ENCODE measurements at places on chromosomes 2 and 18.

- DNase-seq: no peak
Observed at GRCh38 chr2:124514236-124514635, 489.1 kb downstream of the CNTNAP5 start.

GRCh38 chr2:5227062-5227699 lies 465.0 kb upstream of the SOX11 start:
- no peak for DNase-seq

- DNase-seq: no peak
Observed at GRCh38 chr2:234912437-234912836, 39.4 kb upstream of the SH3BP4 start.

DNA sequence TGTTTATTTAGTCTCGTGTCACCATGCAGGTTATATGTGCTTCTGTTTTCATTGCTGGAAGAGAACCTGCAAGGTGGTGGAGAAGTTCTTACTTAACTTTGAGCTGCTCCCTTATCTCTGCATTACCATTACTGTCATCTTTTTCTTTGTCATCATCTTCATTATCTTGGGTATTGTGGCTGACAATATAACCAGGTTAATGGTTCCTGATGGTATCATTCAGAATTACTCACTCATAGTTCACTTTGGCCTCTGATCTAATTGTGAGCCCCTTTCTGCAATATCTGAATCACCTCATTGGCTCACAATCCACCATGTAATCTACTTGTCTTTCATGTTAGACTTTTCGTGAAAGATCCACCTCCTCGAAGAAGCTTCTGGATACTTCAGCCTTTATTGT lies 5.0 kb downstream of the CD28 start:
- no peak for DNase-seq

DNA sequence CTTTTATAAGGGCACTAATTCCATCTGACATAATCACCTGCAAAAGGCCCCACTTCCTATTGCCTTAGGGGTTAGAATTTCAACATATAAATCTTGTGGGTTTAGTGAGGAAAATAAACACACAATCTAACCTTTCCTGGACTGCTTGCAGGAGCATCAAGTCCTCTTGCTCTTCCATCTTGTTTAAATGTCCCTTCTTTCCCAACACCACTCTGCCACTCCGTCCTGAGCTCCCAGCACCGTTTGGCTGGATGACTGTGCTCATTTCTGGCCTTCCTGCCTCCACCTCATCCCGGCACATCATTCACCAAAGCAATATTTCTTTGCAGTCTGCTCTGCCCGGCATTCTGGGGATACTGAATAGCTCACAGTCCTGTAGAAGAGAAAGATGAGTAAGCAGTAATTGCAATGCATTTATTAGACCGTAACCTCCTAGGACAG lies 247.8 kb downstream of the BCL2 start:
- DNase-seq: no peak

- DNase-seq: no peak
Observed at GRCh38 chr2:239152916-239153305, 247.9 kb downstream of the HDAC4 start.

DNA sequence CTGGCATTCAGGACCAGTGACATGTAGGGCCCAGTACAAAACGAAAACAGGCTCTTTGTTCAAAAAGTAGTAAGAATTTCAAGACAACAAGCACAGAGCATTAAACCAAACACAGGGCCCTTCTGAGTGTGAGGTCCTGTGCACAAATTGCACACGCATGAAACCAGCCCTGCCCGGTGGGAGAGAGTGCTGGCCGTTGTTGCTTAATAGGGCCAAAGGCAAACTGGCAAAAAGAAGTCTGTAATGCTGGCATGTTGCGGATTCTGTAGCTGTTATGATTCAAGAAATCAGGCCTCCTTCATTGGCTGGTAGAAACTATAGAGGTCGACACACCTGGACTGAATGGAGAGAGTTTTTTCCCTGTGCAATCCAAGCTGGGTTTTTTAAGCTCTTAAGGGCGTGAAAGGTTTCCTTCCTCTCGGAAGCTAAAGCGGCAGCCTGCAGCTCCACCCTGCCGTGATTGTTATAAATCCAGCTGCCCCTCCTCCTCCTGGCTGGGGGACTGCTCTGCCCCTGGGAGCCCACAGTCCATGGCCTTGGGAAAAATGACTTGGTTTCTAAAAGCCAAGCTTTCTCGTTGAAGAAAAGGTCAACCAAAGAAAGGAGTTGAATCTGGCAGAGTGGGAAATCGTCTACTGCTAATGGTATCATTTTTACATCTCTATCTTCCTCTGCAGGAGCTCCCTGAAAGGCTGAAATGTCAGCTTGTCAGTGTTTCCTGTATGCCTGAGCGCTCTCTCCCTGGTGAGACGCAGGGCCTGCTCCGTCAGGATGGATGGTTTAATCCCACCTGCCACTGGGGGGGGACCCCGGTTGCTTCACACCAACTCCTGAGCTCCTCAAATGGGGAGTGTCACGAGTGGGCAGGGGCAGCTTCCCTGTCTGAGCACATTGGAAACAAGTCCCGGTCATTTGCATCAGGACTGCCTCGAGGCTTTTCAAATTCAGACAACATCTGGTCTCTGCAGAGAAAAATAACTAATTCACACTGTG lies 143.6 kb downstream of the ALPK2 start:
- no peak for DNase-seq

- DNase-seq: no peak
Observed at GRCh38 chr2:219772103-219772635, 144.7 kb downstream of the SLC4A3 start.

DNA sequence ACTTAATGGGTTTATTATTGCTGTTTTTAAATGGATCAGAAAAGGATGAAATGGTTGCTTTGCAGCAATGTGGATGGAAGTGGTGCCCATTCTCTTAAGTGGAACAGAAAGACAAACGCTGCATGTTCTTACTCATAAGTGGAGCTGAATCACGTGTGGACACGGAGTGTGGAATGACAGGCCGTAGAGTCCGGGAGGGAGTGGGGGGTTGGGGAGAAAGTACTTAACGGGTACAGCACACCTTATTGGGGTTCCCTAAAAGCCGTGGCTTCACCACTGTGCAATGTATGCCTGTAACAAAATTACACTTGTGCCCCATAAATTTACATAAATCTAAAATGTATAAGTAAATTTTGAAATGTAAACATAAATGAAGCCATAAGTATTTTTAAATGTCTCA lies 64.0 kb upstream of the CTDP1 start:
- DNase-seq: no peak

- DNase-seq: no peak
Observed at GRCh38 chr2:29047083-29047845, 27.1 kb downstream of the PCARE start.

DNA sequence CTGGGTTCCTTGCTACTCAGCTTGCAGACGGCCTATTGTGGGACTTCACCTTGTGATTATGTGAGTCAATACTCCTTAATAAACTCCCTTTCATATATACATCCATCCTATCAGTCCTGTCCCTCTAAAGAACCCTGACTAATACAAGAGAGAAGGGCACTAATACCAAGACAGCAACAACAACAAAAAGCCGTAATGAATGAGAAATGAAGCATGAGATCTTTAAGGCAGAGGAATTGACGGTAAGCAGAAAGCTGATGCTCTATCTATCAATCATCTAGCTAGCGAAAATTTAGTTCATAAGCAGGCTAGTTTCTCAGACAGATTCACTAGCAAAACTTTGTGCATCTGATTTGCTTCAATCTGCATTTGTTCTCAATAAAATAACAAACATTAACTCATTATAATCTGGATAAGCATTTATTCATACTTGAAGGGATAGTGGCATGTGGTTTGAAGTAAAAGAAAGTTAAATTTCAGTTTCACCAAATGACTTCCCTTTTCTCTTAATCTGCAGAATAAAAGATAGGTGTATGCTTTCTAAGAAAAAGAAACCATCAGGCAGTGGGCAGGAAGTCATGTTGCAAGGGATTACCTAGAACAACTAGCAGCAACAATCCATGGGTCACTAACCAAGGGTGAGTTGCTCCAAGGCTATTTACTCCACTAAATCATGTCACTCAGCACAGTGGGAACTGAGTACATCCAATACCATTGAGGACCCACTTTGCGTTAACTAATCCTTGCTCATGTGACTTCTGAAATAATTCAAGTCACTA lies 376.5 kb downstream of the TMEM182 start:
- no peak for DNase-seq

DNA sequence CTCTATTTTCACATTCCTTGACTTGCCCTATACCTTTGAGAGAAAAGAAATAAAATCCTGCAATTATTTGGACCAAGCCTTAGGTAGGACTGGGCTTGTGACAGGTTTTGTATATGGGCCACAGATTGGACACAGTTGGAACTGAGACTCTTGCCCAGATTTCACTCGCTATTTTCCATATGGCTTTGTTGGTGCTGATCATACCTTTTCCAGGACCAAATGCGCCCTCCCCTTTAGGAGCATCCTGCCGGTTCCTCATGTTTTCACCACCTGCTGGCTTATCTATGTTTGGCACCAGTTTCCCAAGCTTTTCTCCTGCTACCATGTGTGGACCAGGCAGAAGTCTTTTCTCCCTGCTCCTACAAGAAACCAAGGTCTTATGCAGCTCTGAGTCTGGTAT lies 494.9 kb downstream of the EPHA4 start:
- no peak for DNase-seq

- no peak for DNase-seq
Observed at GRCh38 chr2:216170076-216170763, 61.1 kb downstream of the XRCC5 start.

DNA sequence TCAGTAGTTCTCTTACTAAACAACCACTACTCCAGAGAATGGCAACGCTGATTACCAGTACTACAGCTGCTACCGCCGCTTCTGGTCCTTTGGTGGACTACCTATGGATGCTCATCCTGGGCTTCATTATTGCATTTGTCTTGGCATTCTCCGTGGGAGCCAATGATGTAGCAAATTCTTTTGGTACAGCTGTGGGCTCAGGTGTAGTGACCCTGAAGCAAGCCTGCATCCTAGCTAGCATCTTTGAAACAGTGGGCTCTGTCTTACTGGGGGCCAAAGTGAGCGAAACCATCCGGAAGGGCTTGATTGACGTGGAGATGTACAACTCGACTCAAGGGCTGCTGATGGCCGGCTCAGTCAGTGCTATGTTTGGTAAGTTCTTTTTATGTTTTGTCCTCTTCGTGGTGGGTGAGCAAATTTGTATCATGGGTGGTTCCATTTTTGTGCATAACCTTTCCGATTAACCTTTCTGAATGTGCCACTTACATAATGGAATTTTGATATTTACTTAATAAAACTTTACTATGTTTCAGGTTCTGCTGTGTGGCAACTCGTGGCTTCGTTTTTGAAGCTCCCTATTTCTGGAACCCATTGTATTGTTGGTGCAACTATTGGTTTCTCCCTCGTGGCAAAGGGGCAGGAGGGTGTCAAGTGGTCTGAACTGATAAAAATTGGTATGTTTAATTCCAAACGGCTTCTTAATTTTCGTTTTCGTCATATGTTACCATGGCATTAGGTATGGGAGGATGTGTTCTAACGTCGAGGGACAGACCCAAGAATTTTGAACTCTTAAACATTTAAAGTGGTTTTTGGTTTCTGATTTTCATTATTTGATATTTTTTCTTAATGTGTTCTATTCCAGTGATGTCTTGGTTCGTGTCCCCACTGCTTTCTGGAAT lies 1.3 kb downstream of the SLC20A1 start:
- no peak for DNase-seq

DNA sequence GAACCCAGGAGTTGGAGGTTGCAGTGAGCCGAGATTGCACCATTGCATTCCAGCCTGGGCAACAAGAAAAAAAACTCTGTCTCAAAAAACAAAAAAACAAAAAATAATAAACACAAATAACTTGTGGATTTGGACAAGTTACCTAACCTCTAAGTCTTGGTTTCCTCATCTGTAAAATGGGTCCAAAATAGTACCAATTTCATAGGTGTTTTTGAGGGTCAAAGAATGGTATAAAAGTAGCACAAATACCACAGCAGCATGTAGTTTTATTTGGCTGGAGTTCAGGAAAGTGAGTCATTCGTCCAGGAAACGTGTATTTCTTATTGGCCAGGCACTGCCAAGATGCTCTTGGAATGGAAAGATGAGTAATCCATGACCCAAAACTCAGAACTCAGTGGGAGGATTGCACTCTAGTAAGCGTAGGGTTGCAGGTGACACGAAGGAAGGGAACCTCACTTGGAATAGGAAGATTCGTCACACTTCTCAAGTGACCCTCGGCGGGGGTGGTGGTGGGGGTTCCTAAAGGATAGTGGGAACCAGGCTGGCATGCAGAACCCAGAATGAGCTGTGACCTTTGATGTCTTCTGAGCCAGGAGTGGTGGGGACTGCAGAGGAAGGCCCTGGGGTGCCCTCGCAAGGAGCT lies 24.4 kb downstream of the GRHL1 start:
- DNase-seq: no peak

GRCh38 chr2:62410015-62410453 lies 96.0 kb downstream of the TMEM17 start:
- no peak for DNase-seq

DNA sequence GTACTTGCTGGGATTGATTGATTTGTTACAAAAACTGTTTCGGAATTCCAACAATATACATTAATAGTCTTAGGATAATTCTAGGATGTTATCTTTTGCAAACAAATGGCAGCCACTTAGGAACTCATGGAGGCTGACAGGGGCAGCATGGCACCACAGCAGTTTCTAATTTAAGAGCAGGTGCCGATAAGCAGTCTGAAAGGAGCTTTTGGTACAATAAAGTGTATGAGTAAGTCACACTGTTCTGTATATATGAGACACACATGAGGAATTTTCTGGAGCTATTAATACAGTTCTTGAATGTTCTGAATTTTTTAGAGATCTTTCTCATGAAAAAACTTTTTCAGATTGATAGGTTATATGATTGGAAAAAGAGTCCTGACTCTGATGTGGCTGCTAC lies 52.2 kb downstream of the EIF5B start:
- DNase-seq: no peak

GRCh38 chr2:168114619-168115018 lies 132.8 kb downstream of the STK39 start:
- no peak for DNase-seq

GRCh38 chr2:3001615-3002560 lies 375.7 kb downstream of the EIPR1 start:
- no peak for DNase-seq

- DNase-seq: no peak
Observed at GRCh38 chr2:74092275-74092674, 55.4 kb downstream of the BOLA3 start.

- no peak for DNase-seq
Observed at GRCh38 chr2:64857581-64858471, 131.4 kb upstream of the SLC1A4 start.

- DNase-seq: no peak
Observed at GRCh38 chr2:107376909-107377308, 449.8 kb upstream of the RGPD4 start.

- DNase-seq: no peak
Observed at GRCh38 chr2:102892698-102893310, 131.0 kb downstream of the TMEM182 start.

- DNase-seq: no peak
Observed at GRCh38 chr2:226690461-226691024, 109.1 kb downstream of the IRS1 start.

GRCh38 chr2:3131636-3132326 lies 245.8 kb downstream of the EIPR1 start:
- DNase-seq: no peak

DNA sequence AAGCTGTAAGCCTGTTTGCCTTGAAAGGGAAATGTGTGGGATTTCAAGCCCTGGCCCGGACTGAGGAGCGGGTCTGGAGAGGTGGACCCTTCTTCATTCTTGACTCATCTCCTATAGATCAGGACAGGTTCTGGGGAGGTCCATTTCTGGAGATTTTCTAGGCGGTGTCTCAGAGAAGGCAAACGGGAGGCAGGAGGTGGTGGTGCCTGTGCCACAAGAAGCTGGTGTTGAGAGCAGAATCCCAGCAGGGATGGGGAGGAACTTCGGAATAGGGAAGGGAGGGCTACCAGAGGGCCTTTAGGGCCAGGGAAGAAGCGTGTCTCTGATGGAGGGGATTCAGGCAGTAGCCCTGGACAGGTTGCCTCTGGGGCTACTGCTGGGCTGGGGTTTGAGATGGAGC lies 93.0 kb downstream of the CTIF start:
- DNase-seq: no peak
